ENCODE measurements at places on chromosomes 13 and 19.

GRCh38 chr19:35038623-35039512, 2.7 kb upstream of the HPN start:
- DNase-seq: no peak

DNA sequence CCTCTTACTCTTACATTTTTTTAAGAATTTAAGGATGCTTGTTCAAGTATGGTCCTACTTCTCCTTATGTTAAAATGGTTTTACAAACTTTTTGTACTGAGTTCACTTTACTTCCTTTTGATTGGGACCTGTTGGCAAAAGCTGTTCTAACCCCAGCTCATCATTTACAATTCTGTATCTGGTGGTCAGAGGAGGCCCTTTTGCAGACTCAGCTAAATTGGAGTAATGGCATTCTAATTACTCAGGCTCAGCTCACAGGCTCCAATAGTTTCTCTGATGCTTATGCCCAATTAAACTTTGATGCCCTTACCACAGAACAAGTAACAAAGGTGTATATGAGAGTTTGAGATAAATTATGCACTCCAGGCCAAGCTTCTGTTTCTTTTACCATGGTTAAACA, 1632.0 kb downstream of the UQCRFS1 start:
- DNase-seq: no peak

DNA sequence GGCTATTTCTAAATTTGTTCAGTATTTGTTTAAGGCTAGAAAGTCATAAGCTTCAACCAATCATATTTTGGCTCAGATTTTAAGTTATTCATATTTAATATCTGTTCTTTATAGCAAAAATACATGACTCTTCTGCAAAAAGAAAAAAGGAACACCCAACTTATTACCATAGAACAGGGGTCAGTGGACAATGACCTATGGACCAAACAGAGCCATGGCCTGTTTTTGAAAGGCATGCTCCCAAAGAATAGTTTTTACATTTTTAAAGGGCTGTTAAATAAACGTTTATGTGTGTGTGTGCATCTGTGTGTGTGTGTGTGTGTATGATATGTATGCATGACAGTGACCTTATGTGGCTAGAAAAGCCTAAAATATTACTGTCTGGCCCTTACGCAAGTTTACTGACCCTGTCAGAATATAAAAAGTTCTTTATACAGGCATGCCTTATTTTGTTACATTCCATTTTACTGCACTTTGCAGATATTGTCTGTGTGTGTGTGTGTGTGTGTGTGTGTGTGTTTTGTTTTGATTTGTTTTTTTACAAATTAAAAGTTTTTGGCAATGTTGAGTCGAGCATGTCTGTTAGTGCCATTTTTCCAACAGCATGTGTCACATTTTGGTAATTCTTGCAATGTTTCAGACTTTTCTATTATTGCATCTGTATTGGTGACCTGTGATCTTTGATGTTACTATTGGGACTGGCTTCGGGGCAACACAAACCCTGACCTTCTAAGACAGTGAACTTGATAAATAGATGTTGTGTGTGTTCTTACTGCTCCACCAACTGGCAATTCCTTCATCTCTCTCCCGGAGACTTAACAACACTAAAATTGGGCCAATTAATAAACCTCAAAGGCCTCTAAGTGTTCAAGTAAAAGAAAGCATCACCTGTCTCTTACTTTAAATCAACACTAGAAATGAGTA, 22.0 kb downstream of the KLF12 start:
- no peak for DNase-seq

GRCh38 chr13:23632741-23633140, 62.5 kb downstream of the TNFRSF19 start:
- no peak for DNase-seq

GRCh38 chr13:109858319-109858718, 71.9 kb upstream of the IRS2 start:
- no peak for DNase-seq

DNA sequence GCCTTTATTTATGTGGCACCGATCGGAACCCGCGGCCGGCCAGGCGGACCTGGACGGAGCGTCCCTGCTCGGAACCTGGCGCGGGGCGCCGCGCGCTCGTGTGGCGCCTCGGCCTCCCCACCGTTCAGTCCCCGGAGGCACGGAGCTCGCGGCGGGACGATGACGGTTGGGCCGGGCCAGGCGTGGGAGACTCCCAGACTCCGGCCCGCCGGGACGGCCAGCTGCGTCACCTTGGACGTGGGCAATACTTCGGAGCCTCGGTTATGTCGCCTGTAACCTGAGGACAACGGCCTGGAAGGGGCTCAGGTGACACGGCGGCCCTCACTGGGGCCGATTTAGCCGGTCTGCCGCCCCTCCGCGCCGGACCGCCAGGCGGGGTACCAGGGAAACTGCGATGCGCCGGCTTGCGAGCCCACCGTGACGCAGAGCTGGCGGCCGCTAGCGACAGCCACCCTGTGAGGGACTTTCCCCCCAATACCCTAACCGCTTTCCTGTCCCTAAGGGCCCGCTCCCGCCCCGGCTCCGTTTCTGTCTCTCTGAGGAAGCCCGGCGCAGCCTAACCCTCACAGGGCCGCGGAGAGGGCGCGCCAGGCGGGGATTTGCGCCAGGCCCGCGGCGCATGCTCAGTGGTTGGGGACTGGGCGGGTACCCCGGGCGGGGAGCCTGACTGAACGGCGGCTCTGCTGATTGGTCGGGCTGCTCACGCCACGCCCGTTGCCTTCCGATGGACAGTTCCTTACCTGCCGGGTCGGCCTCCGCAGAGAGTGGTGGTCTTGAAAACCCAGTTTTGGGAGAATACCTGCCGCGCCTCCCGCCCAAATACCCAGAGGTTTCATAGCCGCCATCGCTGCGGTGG, 109.5 kb upstream of the DOCK9 start:
- DNase-seq: peak; percentile 43

DNA sequence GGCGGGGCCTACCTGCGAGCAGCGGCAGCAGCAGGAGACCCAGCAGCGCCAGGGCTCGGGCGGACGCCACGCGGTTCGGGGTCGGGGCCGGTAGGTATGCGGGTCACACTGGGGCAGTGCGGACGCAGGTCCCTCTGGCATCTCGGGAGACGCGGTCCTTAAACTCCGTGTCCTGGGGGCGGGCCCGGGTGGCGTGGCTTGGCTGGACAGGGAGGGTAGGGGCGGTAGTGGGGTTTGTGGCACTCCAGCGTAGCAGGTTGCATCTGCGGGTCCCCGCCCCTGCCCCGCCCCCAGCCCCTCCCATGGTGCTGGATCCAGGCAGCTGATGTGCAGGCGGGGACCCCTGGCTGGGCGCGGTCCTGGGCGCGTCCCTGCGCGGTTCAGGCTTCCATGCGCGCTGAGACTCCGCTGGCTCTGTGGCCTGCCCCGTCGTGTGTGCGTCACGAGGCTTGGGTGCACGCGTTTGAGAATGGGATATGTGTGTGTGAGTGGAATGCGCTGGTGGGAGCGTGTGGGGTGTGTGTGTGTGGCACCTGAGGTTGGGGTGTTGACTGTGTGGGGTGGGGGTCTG, 96.1 kb downstream of the WTIP start:
- DNase-seq: no peak
